Hematopoietic multipotent progenitor cell treated with erythropoietin and hydrocortisone succinate and interleukin-3 and kit ligand, for 15 days (in vitro differentiated cells): ENCODE measurements at places on chromosomes 4 and X.

DNA sequence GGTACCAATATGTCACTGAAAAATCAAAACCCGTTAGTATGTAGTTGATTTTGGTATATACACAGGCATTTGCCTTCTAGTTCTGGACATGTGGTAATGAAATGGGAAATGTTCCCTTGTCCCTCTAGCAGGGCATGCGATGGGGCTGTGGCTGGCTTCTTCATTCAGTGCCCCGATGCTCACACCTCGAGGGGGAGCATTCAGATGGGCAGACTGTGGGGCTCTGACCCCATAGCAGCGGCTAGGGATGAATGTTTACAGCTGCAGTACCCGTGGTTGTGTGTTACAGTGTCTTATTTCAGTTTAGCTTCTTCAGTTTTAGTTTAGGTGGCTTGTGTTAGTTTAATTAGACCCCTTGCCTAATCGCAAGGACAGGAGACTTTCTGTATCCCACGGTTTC is 1741.0 kb upstream of the PCDH10 start:
- no peak for DNase-seq

DNA sequence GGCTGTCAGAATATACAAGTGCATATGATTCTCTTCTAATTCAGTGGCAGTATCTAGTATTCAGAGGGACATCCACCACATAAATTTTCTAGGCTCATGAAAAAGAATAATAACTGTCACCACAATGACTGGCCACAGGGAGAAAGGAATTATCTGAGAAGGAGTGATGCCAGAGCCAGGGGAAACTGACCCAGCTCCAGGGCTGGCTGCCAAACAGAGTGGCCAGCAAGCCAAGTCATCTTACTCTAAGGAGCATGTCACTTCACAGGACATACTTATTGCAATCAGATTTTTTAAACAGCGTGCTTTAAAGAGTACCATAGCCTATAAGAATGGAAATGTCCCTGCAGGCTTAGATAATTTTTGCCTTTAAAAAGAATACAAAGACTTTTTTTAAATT is 5.8 kb upstream of the SEPTIN11 start:
- DNase-seq, result no peak

DNA sequence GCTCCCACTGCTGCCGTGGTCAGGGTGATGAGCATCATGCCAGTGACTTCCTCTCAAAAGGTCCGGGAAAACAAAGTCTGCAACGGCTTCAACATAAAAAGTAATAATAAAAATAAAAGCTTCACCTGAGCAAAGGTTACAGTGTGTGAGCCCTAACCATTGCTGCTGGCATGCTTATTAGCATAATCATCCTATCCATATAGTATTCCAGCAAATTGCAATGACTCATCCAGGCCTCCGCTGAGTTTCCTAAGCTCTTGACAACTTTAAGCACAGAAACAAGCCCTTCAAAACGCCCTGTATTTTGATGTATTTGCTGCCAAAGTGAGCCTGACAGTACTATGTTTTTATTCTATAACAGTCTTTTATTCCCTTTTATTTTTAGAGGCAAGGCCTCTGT is 100.5 kb downstream of the AASDH start:
- no peak for DNase-seq

- DNase-seq, result no peak
Observed at GRCh38 chr4:104064646-104065577, 345.1 kb upstream of the TACR3 start.

DNA sequence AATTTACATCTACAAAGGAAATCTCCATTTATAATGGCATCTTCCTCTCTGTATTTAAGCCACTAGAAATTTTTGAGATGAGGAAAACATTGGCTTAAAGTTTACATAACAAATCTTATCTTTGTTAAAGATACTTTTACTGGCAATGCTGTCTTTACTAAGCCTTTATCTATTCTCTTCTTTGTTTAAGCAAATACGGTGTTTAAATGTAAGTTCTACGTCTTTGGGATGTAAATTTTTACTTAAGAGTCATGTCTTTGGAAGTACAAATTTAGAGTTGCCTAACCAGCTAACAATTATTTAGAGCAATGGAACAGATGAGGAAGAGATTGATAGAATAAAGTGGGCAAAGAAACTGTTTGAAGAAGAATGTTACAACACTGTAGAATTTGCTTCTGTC is 1024.0 kb upstream of the PCDH10 start:
- no peak for DNase-seq

DNA sequence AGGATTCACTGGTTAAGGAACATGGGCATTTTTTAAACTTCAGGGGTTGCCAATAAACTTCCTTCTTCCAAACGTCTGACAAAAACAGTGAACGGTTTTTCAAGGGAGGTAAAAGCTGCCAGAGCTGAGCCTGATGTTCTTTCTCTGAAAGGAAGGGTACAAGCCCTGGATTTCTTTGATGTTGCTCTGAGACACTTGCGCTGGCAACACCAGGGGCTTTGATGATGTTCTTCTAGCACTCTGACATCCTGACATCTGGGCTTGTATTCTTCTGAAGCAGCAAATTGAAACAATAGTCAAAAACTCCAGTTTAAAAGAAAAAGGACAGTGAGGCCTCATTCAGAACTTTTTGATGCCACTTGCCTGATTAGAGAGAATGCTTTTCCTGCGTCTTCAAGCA is 11.8 kb downstream of the FTHL17 start:
- DNase-seq, result no peak

DNA sequence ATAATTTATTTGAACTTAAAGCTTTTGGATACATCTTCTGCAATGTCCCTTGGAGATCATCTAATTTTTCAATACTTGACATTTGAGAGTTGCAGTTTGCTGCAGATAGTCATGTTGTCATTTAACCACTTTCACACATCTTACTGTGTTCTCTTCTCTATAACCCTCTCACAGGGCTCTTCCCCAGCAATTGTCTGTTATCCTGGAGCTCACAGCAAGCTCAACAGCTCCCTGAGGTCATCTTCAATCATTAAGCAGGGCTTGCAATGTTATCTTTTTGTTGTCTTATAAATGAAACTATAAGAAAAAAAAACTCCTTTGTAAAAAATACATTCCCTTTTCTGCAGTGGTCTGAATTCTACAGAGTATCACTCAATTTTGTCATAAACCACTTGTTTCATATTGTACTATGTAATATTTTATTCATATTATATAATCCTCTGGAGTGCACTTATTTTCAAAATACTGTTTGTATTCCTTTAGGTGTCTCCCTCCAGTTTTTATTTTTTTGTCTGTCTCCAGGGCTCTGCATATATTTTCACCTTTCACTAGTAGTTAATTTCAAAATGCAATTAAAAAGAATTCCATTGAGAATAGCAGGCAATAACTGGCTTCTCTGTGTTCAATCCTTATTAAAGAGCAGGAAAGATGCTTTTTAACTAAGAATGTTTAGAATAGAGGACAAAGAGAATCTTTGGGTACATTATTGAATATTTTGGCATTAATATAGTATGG is 106.3 kb upstream of the ARSJ start:
- no peak for DNase-seq

GRCh38 chr4:24476282-24476681 is 108.1 kb downstream of the DHX15 start:
- peak; percentile 5 for DNase-seq

DNA sequence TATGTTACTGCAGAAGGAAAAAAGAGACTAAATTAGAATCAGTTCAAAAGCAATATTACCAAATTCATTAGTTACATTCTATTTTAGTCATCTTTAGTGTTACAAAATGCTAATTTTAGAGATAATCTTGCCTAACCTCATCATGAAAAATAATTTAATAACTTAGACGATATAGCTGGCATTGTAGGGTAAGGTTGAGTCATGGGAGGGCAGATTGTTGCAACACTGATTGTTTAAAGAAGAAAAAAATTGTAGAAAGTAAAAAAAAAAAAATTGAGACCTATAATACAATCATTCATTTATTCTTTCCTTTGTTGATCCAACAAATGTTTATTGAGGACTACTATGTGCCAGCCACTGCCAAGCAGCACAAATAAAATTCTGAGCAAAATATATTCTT is 330.9 kb downstream of the GBA3 start:
- no peak for DNase-seq

DNA sequence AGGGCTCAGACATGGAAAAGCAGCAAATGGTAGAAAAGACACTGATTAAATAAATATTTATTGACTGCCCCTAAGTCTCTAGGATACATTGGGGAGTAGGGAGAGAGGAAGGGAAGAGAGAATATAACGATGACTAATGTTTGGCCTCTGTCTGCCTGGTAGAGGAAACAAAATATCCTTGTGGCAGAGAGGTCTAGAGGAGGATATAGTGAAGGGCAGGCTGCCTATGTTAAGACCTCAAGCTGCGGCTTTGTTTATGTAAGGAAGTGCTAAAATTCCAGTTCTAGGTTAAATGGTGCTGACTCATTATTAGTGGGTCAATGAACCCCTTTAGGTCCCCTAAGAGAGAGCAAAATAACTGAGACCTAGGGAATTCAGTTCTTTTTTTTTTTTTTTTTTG is 427.3 kb upstream of the FTHL17 start:
- no peak for DNase-seq

DNA sequence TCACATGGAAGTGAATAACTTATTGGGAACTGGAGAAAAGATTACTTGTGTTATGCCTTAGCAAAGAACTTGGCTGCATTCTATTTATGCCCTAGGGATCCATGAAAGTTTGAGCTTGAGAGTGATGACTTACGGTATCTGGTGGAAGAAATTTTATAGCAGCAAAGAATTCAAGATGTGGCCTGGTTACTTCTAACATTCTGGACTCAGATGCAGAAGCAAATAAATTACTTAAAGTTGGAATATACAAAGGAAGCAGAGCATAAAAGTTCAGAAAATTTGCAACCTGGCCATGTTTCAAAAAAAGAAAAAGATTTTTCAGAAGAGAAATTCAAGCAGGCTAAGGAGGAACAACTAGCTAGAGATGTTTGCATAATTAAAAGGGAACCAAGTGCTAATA is 252.3 kb upstream of the WDFY3 start:
- DNase-seq, result no peak

GRCh38 chrX:51608766-51609165 is 9.9 kb downstream of the CENPVL3 start:
- DNase-seq, result no peak

GRCh38 chr4:144715230-144715629 is 69.3 kb downstream of the HHIP start:
- no peak for DNase-seq

- DNase-seq, result no peak
Observed at GRCh38 chr4:90025248-90025647, 101.9 kb upstream of the CCSER1 start.

- no peak for DNase-seq
Observed at GRCh38 chr4:138275963-138276621, 33.9 kb upstream of the SLC7A11 start.

GRCh38 chr4:47763279-47763678 is 74.6 kb downstream of the CORIN start:
- no peak for DNase-seq

- DNase-seq, result peak; percentile 84
Observed at GRCh38 chr4:87011340-87012034, 76.7 kb downstream of the AFF1 start.

GRCh38 chrX:67787196-67787595 is 243.4 kb downstream of the AR start:
- DNase-seq, result no peak

DNA sequence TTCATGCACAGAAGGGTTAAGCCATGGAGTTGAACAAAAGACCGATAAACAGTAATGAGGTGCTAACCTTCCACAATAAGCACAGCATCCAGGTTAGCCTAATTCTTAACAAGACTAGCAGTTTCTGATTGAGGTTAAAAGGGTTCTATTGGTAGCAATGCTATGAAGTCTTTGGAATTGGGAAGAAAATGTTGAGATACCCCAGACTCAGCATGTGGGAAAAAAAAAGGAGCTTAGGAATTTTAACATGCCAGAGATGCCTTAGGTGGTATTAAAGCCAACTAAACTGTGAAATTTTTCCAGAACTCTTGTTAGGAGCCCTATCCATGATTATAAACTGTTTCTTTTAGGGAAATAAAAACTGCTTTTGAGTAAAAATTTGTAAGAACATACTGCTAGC is 391.7 kb downstream of the GABRG1 start:
- DNase-seq, result no peak

GRCh38 chr4:15150631-15151030 is 148.3 kb downstream of the CPEB2 start:
- DNase-seq, result no peak

DNA sequence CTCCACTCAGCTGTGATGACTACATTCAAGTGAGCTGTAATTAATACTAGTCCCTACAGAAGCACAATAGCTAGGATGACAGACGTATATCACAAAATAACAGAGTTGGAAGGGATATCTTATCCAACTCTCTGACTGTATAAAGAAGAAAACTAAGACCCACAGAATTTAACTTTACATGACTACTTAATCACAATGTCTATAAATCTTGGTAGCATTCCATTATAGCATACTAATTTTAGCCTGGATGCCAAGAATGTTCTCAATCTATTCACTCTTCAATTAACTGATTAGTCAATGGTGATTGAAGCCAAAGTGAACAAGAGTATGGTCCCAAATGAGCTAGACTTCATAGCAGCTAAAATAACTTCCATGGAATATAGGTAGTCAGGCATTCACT is 31.2 kb downstream of the RPS6KA6 start:
- no peak for DNase-seq

GRCh38 chr4:75141162-75141561 is 208.2 kb downstream of the PARM1 start:
- DNase-seq, result no peak

DNA sequence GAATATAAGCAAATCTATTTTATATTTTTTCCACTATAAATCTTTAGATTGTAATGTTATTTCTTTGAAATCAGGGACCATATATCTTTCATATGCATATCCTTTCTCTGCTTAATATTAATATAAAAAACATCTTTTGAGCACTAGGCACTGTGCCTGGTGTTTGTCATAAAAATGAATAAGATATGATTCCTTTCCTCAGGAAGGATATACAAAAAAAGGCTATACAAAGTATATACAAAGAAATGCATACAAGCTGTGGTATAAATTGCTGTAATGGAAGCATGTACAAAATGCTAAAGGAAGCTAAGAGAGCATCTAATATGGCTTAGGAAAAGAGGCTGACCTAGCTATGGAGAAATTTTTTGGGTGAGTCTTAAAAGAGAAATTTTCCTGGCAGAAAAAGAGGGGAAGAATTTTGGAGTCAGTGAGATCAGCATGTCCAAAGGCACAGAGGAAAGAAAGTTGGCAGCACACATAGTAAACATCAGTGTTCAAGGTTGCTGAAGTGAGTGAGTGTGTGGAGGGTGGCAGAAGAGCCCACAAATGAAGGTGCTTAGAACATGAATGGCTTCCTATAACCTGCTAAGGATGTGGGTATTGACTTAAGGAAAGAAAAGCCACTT is 500.0 kb downstream of the SPRY1 start:
- DNase-seq, result no peak

DNA sequence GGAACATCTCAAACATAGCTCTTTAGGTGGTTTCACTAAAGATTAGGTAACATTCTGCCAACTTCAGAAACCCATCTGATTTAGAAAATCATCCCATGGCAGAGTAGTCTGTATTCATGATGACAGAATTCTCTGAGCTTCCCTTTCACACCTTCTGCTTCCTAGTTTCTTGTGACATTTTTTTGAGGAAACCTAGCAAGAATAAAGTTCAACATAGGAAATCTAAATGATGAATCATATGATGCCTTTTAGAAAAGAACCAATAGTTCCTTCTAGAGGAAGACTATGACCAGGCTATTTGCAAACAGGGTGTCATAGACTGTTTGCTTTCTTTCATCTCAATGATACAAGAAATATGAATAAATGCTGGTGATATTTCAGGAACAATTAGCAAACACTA is 49.8 kb upstream of the CAMK2D start:
- no peak for DNase-seq

GRCh38 chr4:74544655-74545361 is 99.9 kb downstream of the AREG start:
- DNase-seq, result no peak
